ENCODE measurements at places on chromosomes 12 and 14. TPM values are rescaled to one million over a fixed set of nuclear protein-coding genes. Genes with fewer than 3 reads are reported as not detected.

Gene KLRC2
- not detected for total RNA-seq

Gene INSM2
- total RNA-seq = not detected

Gene CHGA
- 1.0 TPM for total RNA-seq

Gene RERG
- not detected for total RNA-seq

Gene CALM1
- total RNA-seq = 1,043 TPM

Gene KLRB1
- not detected for total RNA-seq

Gene C3AR1
- not detected for total RNA-seq

Gene GALNT8
- total RNA-seq = 0.13 TPM

Gene CMAS
- 15.2 TPM for total RNA-seq

Gene LRRC10
- total RNA-seq = not detected

Gene PLEKHG7
- not detected for total RNA-seq

Gene OLR1
- total RNA-seq = under 0.01 TPM

Gene GYS2
- not detected for total RNA-seq

Gene LBHD2
- total RNA-seq = not detected

Gene IQSEC3
- not detected for total RNA-seq

Gene MARCHF9
- total RNA-seq = 3.1 TPM

Gene POMT2
- total RNA-seq = 10.6 TPM

Gene ADCY4
- total RNA-seq = 89.6 TPM

Gene AJUBA
- 94.0 TPM for total RNA-seq

Gene PPP1R36
- 0.57 TPM for total RNA-seq

Gene EAPP
- 34.8 TPM for total RNA-seq

Gene POLE2
- 11.5 TPM for total RNA-seq

Gene ASIC1
- 0.13 TPM for total RNA-seq

Gene FAM181A
- total RNA-seq = not detected

Gene NEUROD4
- not detected for total RNA-seq

Gene ALDH1L2
- total RNA-seq = 0.65 TPM

Gene CDH24
- 10.9 TPM for total RNA-seq

Gene ANKS1B
- 0.19 TPM for total RNA-seq

Gene PMCH
- not detected for total RNA-seq

Gene GPR162
- total RNA-seq = 1.5 TPM

Gene FANCM
- total RNA-seq = 6.3 TPM

Gene OAS3
- 18.8 TPM for total RNA-seq

Gene TBK1
- total RNA-seq = 46.9 TPM

Gene CLECL1
- total RNA-seq = not detected

Gene VWF
- 1,726 TPM for total RNA-seq

Gene KCNC2
- total RNA-seq = 0.32 TPM

Gene SINHCAF
- 32.4 TPM for total RNA-seq

Gene CDC42BPB
- total RNA-seq = 76.4 TPM

Gene ZDHHC22
- total RNA-seq = under 0.01 TPM

Gene IGFBP6
- total RNA-seq = 44.7 TPM

Gene TGM1
- 0.32 TPM for total RNA-seq

Gene PIWIL1
- total RNA-seq = not detected

Gene TSPAN11
- 2.3 TPM for total RNA-seq

Gene GPR68
- total RNA-seq = 1.5 TPM

Gene GLIPR1
- 1.1 TPM for total RNA-seq

Gene DHRS2
- 0.13 TPM for total RNA-seq

Gene TBC1D30
- 7.8 TPM for total RNA-seq

Gene GDF3
- total RNA-seq = 0.16 TPM

Gene C14orf180
- not detected for total RNA-seq

Gene ADAM21
- 0.44 TPM for total RNA-seq

Gene TCL1B
- total RNA-seq = not detected

Data from bladder microvascular endothelial cell (primary cell).